ACHN (cell line): ENCODE measurements at places on chromosomes 6 and 20.

- peak; percentile 53 for DNase-seq
Observed at GRCh38 chr6:40999569-40999968, 39.5 kb downstream of the UNC5CL start.

DNA sequence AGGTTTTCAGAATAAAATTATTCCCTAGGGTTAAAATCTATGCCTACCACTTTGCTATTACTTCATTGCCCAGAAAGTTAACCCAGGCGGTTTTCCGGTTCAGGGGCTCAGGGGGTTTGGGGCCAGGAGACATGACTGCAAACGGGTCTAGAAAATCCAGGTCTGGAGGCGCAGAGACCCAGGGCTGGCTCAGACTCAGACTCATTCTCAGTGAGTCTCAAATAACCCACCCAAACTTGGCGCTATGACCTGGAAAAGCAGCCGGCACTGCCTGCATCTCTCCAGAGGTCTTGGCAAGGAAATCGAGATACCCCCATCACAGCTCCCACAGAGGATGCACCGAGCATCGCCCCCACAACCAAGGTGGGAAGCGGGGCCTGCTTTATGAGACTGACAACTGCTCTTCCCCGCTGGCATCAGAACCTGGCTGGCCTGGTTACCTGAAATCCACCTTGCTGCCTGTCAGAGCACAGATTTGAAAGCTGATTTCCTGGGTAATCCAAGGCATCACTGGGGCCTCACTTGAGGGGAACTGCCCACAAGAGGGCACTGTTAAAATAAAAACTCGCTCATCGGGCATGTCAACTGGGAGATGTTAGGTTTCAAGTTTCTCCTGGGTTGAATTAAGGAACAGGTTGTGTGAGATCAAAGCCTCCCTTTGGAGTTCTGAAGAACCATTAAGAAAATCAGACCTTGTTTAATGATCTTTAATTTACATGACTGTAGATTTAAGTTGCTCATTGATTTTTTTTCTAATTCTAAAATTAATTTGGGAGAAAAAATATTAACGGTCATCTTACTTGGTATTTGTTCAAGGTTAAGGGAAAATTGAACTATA lies 55.1 kb downstream of the KIF16B start:
- DNase-seq: peak; percentile 38

DNA sequence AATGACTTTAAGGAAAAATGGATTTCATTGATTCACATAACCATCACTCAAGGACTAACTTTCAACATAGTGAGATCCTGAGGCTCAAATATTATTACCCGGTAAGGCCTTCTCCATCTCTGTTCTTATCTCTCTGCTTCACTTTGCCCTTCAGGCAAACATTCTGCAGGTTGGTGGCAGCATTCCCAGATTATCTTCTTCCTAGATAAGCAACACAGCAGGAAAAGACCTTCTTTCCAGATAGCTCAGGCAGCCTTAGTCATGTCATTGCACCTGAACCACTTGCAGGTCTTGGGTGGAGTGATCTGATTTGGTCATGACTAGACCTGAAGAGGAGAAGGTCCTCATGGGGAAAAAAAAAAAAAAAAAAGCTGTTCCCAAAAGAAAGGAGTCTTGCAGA lies 5.3 kb upstream of the HIVEP2 start:
- DNase-seq: no peak

- DNase-seq: no peak
Observed at GRCh38 chr6:3022765-3023662, 23.3 kb downstream of the NQO2 start.

DNA sequence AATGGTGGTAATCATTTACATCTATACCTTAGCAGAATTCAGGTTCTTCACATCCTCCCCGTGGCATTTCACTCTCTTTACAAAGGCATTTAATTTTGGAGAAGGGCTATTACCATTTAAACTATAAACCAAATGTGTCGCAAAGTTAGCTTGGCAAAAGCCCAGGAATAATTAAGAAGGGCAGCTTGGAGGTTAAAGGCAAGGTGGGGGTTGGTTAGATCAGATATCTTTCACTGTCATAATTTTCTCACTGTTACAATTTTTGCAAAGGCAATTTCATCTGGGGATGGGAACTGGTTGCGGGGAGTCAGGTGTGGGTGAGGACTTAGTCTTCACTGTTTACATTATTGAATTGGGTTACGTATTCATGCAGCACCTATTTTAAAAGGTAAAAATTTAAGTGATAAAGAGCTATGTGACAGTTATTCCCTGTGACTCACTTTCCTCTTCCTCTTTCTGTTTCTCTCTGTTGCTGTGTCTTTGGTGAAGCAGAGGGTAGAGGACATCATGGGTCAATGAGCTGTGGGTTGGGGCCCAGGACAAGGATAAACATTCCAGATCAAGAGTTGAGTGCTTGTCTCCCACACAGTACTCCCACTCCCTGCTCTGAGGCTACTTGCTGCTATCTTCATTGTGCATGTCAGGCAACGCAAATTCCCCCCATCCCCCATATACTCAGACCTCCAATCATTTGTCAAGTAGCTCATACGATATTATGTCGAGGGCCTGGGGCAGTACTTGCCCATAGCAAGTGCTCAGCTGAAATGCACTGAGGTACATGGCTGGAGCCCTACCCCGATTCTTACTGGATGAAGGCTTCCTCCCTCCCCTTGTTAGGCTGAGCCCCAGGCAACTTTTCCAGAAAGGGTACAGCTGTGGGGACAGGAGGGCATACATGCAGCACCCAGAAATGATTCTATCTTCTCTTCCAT lies 223.1 kb upstream of the MYLIP start:
- no peak for DNase-seq

DNA sequence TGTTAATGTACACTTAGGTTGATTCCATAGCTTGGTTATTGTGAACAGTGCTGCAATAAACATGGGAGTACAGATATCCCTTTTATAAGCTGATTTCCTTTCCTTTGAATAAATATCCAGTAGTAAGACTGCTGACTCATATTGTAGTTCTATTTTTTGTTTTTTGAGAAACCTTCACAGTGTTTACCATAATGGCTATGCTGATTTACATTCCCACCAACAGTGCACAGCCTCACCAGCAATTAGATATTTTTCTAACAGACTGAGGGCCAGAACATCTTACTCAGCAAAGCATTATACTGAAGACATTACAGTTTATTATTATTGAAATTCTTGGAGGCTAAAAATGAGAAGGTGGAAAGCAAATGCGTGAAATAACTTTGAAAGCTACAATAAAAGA lies 187.3 kb upstream of the HEY2 start:
- DNase-seq: no peak

- DNase-seq: no peak
Observed at GRCh38 chr6:7993399-7993798, 70.8 kb downstream of the BLOC1S5 start.

GRCh38 chr6:131303338-131303930 lies 168.2 kb downstream of the AKAP7 start:
- DNase-seq: no peak

DNA sequence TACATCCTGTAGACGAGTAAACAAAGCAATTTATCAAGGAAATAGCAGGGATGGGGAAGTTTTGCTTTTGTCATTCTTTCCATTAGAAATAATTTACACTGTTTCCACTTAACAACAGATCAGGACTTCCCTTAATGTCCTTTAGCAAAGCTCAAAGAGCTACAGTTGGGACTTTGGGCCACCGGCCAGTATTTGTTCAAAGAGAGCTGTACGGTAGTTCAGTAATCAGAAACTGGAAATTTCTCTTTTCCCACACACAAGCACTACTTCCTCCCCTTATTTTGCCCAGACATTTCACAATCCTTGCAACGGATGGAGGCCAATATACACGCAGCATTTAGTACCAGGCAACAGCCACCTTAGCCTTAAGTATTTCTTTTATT lies 12.1 kb upstream of the HINT3 start:
- DNase-seq: no peak

DNA sequence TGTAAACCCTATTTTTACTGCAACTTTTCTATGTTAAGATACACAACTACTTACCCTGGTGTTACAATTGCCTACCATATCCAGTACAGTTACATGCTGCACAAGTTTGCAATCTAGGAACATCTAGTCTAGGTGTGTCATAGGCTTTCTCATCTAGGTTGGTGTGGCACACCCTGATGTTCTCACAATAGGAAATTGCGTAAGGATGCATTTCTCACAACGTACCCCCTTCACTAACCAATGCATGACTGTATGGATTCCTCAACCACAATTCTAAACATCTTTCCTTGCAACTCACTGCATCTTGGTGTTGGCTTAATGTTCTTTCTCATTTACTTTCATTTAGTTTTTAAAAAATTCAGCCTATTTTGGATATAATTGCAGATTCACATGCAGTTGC lies 31.6 kb downstream of the GJA10 start:
- DNase-seq: no peak

DNA sequence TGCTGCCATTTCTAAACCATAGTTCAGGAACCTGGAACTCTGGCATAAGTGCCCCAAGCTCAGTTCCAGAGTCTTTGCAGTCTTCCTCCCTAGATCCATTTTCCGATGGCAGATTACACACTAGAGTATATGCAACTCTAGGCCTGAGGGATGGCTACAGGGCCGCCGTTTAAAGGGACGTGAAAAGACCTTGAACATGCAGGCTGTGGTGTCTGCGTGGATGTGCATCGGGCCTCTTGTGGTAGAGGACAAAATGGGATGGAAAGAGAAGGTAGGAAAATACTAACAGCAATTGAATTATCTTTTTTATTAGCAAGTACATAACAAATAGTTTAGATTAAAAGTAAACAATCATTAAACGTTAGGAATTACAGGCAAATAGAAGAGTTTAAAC lies 588.9 kb downstream of the RFPL4B start:
- no peak for DNase-seq

GRCh38 chr20:34199183-34199582 lies 42.0 kb upstream of the ASIP start:
- DNase-seq: no peak

DNA sequence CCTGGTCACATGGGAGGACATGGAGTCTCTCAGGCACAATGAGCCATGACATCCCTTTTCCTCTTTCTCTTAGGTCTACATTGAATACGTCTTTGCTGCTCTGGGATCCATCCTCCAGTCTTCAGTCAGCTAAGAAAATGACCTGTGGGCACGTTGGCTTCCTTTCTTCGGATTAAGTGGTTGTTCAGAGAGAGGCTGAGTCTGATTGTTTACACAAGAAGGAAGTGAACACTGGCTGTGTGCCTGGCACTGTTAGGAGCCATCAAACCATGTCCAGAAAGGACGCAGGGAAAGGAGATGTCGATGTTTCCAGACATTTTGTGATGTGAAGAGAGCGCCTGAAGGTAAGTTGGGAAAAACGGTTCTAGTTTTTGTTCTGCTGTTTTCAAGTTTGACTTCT lies 309.9 kb upstream of the CDYL start:
- peak; percentile 11 for DNase-seq

DNA sequence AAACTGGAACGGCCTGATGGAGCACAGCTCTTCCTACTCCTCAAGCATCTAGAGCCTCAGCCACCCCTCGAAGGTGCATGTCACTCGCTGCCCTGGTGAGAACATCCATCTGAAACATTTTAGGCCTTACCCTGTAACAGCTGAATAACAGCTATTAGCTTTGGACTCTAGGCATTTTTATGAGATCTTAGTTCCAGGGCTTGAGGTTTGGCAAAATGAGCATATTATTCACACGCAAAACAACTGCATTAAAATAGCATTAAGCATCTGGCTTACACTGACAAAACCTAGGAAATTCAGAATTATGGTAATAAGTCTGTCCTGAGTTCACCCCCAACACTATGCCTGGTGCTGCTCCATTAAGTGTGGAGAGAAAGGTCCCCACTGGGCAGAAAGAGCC lies 56.1 kb downstream of the ADAT2 start:
- DNase-seq: no peak

DNA sequence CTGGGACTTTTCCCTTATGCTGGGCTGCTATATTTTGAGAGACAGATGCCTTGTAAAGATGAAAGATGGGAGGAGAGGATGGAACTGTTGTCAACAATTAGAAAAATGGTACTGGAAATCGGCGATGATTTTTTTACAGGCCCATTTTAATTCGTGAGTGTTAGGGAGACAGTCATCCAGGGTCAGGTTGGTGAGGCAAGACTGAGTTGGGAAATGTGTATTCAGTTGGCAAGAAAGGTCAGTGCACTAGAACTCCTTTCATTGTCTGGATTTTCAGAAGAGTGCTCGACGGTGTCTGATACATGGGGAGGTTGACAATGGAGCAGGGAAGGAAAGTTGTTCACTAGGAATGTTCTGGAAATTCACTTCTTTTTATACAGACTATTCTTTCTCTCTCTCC lies 394.4 kb downstream of the QKI start:
- no peak for DNase-seq

GRCh38 chr6:43035495-43036194 lies 14.2 kb downstream of the RRP36 start:
- no peak for DNase-seq

DNA sequence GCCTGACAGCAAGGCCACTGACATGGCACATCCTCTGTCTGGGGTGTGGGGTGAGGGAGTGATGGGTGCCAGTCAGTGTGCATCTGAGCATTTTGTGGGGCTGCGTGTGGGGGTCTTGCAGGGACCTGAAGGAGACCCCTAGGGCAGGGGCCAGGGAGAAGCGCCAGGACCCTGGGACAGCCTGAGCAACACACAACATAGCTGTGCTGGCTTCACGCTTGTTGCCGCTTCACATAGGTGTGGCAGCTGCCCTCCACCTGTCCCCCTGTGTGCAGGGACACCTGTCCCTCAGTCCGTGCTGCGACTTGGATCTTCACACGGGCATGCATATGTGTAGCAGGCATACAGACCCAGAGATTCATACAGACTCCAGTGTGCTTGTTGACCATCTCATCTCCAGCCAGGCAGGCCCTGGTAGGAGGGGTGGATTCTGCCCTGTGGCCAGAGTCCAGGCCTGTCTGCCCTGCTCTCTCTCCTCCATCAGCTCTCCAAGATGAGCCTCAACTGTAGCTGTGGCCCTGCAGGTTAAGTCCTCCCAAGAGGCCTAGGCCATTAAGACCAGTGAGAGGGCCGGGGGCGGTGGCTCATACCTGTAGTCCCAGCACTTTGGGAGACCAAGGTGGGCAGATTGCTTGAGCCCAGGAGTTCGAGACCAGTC lies 3.2 kb upstream of the NPBWR2 start:
- no peak for DNase-seq

GRCh38 chr6:11485271-11485670 lies 52.3 kb upstream of the TMEM170B start:
- no peak for DNase-seq

GRCh38 chr20:36775196-36775595 lies 1.6 kb upstream of the DSN1 start:
- DNase-seq: no peak

- peak; percentile 73 for DNase-seq
Observed at GRCh38 chr20:11054266-11054993, 380.6 kb upstream of the JAG1 start.

- no peak for DNase-seq
Observed at GRCh38 chr20:63588641-63589041, 14.6 kb upstream of the HELZ2 start.

- DNase-seq: no peak
Observed at GRCh38 chr6:104324301-104324700, 535.4 kb downstream of the HACE1 start.
